ENCODE measurements at places on chromosomes 2 and 18.

GRCh38 chr2:217184242-217184641, 324.4 kb upstream of the TNP1 start:
- DNase-seq, result no peak

DNA sequence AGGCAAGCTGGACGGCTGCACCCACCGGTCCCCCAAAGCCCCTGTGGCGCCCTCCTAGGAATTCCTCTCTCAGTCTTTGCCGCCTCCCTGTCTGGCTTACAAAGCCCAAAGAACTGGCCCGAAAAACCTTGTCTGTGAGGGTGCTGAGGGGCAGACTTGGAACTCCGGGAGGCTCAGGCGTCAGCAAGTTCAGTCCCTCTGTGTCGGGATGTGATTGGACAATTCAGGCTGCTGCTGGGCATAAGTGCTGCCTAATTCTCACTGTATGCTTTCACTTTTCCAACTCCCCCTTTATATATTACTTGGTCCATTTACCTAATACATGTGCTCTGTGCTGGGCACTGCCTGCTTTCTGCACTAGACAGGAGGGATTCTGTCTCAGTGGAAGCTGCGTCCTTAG, 20.3 kb upstream of the SH3RF3 start:
- no peak for DNase-seq

- DNase-seq, result no peak
Measured at GRCh38 chr18:54939361-54939917, 19.8 kb downstream of the CCDC68 start.

- DNase-seq, result no peak
Measured at GRCh38 chr2:47002480-47003381, 87.1 kb upstream of the MCFD2 start.
